Kasumi-1 (cell line): ENCODE measurements at places on chromosomes 4 and X.
A peak's percentile ranks its signal among the peaks of the same experiment; 100 is the strongest.

DNA sequence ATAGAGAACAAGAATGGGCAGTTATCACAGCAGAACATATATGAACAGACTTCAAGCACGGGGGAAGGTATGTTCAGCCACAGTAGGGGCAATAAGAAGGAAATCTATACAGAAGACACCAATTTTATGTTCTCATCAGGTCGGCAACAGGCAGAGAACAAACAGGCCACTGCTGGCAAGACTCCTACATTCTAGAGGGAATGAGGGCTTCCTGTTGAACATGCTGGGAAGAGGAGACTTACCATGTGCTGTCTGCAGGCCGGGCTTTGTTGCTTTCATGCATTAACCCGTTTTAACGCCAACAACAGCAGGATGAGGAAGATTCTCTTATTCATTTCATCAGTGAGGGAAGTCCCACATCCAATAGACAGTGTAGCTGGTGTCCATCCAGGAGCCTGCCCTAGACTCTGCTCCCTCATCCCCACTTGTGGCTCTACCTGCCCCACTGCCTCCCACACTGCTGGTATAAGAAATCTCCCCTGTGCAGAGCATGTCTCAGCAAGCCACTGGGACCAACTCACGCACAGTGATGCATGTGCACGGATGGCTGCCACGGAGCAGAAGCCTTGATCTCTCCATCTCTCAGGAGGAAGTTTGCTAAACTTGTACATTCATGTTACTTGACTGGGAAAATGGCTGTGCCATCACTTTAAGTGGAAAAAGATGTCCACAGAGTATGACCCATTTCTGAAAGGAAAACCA, 84.5 kb downstream of the ACOX3 start:
- no peak for DNase-seq

- DNase-seq = no peak
These were observed 43.7 kb downstream of the SULT1E1 start for GRCh38 chr4:69816236-69816635.

DNA sequence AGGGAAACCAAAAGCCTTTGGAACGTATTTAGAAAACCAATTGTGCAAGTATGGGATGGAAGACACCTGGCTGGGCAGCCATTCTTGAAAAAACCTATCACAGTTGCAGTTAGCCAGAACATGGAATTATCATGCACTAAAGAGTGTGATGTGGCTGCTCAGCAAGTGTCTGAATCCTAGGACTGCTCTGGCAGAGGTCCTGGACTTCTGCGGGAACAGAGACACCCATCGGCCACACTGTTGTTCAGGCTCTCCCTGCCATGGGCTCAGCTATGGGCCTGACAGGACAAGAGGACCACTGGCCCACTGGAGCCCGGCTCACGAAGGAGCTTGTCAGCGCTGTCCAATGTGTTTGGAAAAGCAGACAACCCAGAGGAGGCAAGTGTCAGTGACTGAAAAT, 115.7 kb upstream of the GPC4 start:
- no peak for DNase-seq

DNA sequence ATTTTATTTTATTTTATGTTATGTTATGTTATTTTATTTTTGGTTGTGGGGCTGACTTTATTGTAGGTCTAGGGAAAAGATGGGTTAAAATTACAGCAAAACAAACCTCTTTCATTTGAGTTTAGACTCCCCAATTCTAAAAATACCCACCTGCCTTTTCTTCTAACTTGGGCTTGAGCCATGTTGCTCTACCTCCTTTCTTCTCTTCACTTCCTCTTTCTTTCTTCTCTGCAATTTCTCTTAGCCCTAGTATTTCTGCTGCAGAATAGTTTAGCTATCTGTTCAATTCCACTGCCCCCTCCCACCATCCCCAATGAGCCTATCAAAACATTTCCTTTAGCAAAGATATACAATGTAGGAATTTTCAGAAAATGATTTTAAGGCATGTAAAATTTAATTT, 653.3 kb downstream of the ARAP2 start:
- DNase-seq = no peak

DNA sequence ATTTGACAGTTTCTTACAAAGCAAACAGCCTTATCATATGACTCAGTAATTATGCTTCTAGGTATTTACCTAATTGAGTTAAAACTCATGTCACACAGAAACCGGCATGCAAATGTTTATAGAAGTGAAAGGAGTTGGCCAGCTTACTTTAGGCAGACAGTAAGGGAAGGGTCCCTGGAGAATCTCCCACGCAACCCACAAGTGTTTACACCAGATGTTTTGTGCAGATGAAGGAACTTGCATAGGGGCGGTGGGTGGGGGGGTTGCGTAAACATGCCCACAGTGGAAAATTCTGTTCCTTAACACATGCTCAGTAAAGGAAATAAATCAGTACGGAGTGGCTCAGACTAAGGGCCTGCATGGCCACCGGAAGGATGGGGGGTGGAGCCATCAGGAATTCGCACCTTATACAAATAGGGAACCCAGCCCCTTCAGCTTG, 330.5 kb upstream of the AADAT start:
- DNase-seq = peak; percentile 6

- no peak for DNase-seq
These were observed 317.7 kb downstream of the ARHGAP24 start for GRCh38 chr4:85792376-85793232.

- no peak for DNase-seq
These were observed at the start of gene HOPX for GRCh38 chr4:56681158-56681852. HOPX (minus strand) TSS chr4:56681296; CDS start chr4:56657816, 23,480 bp downstream.

DNA sequence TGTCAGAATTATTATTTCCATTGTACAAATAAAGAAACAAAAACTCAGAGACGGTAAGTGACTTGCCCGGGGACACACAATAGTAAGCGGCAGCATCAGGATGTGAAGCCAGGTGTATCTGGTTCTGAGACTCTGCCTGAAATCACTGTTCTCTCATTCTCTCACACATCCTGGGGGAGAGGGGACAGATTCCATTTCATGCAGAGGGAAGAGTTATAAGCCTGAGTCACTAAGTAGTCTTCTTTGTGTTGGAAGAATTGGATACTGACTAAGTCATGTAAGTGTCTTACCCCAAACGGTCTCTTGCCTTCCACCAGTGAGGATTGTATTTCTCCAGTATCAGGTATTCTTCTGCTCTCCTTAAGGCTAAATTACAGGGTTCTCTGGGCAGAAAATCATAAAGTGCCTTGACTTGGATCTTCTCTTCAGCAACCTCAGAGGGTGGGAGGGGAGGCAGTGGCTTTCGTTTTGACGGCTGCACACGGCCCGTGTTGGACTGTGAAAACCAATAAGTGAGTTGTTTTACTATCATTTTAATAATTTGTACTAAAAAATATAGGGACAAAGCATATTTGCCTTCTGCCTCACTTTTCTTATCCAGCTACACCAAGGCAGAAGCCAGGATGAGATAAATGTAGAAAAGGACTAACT, 21.9 kb downstream of the TXK start:
- DNase-seq = no peak

- no peak for DNase-seq
These were observed 149.5 kb downstream of the SHROOM3 start for GRCh38 chr4:76584241-76585152.

GRCh38 chr4:159506801-159507517, 404.1 kb downstream of the RAPGEF2 start:
- DNase-seq = no peak

- no peak for DNase-seq
These were observed 20.1 kb downstream of the CPZ start for GRCh38 chr4:8612646-8613045.

GRCh38 chr4:153127760-153128494, 76.3 kb upstream of the TRIM2 start:
- DNase-seq = peak; percentile 84

DNA sequence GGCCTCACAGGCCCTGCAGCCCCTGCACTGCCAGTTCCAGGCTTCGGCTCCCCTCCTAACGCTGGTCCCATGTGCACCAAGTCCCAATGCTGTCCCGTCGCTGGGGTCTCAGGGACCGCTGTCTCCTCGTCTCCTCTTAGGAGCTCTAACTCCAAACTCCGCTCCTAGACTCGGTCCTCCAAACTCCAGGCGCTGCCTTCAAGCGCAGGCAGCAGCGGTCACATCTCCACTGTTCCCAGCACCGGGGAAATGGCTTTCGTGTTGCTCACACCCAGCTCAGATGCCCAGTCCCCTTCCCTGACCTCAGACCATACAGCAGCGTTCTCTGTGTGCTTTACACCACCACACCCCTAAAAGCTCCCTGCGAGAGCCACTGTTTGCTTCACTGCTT, 19.6 kb upstream of the HMX1 start:
- DNase-seq = no peak

DNA sequence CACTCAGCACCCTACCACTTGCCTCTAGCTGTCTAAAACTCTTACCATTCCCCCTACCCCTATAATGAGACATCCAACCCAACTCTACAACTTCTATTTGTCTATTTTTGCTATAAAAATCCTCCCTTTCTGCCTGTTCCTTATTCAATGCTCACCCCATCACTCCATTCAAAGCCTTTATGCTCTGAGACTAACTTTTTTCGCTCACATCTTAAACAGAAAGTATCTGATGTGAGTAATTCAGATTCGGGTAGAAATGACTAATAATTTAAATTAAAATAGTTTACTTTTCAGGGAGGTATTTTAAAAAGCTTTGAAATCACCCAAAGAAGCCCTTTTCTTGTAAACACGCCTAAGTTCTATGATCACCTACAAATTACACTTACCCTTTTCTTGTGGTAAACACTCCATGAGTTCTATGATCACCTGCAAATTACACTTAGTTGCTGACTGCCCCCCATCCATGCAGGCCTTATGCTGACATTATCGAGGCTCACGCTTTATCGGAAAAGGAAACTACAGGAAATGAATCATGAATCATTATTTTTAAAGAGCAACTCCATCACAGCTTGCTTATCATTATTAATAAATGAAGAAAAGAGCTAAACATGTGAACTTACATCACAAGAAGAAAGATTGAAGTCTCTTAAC, 168.7 kb upstream of the PPP1R2C start:
- no peak for DNase-seq

DNA sequence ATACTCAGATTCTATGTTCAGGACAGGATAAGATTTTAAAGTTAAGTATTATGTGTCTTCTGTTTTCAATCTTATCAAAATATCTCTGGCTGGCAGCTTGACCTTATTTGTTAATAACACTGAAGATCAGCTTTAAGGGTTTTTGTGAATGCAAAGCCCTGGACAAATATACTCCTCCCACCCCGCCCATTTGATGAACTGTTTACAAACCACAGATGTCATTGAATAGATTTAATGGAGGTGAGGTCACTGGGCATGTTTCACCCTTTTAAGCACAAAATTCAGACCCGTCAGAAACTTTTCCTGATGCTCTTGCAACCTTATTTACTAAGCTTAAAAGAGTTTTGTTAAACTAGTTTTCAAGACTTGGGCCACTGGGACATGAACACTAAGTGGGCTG, 10.1 kb upstream of the CXCL8 start:
- DNase-seq = no peak

GRCh38 chrX:148611993-148612392, 111.6 kb downstream of the AFF2 start:
- DNase-seq = no peak

DNA sequence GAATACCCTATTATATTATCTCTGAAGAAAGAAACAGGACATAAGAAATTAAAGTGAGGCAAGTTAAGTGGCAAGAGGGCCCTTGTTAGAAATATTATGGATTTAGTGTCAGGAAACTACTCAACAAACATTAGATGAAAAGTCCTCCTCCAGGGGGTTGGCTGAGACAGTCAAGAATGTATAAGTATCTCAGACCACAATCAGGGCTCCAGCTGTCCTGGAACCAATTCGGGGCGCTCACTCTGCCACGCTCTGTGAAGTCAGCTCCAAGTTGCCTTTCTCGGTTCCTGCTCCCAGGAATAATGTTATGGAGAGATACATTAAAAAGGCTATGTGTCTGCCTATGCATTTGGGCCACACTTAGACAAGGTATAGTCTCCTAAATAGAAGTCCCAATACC, 73.3 kb downstream of the RASGEF1B start:
- no peak for DNase-seq

GRCh38 chr4:142211444-142211843, 575.1 kb downstream of the IL15 start:
- DNase-seq = no peak

DNA sequence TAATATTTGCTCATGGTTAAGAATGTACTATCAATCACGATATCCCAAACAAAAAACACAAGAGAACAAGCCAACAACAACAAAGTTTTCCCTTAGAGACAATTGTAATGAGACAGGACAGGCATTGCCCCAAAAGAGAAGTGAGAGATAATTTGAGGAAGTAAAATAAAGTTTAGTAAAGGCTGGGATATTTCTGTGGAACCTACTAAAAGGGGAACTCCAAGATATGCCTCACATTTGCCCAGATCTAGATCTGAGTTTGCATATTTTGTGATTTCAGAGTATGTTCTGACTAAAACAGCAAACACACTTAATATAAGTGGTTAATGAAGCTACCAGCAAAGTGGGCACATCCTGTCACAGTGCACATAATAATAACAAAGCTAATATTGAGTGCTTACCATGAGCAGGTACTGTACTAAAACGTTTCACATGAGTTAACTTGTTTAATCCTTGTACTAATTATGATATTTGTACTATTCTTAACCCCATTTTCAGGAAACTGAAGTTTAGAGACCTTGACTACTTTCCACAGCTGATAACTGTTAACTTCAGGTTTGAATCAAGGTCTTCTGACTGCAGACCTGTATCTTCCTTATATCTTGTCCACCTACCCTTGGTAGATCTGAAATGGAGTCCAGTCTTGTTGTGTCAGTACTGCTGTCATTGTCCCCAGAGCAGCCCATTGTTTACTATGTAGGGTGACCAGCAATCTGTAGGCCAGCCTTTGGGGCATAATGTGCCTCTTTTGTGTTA, 26.0 kb upstream of the BMP2K start:
- DNase-seq = peak; percentile 94

DNA sequence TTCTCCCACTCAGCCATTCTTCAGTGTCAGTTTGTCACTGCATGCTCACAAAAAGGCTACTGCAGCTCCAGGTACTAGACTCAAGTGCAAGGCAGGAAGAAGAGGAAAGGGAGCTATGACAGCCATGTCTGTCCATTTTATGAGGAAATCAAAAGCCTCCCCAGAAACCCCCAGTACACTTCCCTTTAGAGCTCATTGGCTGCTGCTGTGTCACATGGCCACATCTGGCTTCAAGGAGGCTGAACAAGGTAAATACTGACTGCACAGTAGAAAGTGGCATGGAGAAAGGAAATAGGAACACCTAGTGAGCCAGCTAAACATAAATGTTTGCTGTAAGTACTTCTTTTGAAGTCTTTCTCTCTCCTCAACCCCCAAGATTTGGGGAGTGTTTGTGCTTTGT, 67.2 kb upstream of the FRAS1 start:
- no peak for DNase-seq

DNA sequence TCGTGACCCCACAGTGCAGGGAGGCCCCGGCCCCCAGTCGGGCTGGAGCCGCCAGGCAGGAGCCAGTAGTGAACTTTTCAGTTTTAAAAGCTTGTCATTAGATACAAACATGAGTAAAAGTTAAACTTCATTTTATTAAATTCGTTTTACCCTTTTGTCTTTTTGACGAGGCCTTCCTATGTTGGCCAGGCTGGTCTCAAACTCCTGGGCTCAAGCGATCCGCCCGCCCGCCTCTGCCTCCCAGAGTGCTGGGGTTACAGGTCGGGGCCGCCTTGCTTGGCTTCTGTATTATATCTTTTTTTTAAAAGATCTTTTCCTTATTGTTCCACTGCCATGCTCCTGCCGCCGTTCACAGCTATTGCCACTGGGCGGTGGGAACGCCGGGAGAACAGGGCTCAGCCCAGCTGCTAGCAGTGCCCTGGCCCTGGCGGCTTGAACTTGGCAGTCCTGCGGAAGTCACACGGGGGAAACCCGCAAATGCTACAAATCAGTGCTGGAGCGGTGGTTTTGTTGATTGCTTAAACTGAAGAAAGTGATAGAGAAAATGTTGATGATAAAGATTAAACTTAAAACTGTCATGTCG, 968 bp upstream of the NELFA start:
- DNase-seq = peak; percentile 46
